Left lung (tissue), 14 donors: ENCODE measurements at places on chromosomes 3 and 15.

DNA sequence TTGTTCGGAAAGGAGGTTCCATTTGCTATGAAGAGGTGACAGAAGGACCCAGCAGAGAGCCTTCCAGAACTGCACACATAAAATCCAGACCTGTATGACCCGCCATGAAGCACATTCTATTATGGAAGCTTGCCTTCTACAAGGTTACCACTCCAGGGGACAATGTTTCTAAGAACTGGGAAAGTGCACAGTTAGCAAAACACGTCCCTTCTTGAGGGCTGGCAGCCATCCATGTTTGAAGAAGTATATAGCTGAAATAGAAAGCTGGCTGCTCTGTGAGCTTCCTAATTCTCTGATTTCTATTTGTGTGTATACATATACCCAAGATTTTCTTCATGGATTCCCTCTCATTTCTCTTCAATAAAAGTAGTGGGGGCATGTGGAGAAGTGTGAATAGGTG, 74.6 kb downstream of the CNTN3 start:
- DNase-seq = no peak

GRCh38 chr3:56593455-56594158, 36.6 kb downstream of the CCDC66 start:
- no peak for DNase-seq

DNA sequence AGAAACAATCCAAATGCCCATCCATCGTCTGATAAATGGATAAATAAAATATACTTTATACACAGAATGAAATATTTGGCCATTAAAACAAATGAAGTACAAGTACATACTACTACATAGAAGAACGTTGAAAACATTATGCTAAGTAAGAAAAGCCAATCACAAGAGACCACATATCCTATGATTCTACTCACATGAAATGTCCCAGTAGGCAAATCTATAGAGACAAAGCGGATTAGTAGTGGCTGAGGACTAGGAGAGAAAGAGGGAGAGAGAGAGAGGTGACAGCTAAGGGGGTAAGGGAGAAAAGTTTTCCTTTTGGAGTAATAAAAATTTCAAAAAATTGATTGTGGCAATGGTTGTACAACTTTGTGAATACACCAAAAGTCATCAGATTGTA, 147.0 kb downstream of the GREM1 start:
- no peak for DNase-seq

GRCh38 chr3:13748276-13748879, 131.5 kb downstream of the WNT7A start:
- DNase-seq = no peak

DNA sequence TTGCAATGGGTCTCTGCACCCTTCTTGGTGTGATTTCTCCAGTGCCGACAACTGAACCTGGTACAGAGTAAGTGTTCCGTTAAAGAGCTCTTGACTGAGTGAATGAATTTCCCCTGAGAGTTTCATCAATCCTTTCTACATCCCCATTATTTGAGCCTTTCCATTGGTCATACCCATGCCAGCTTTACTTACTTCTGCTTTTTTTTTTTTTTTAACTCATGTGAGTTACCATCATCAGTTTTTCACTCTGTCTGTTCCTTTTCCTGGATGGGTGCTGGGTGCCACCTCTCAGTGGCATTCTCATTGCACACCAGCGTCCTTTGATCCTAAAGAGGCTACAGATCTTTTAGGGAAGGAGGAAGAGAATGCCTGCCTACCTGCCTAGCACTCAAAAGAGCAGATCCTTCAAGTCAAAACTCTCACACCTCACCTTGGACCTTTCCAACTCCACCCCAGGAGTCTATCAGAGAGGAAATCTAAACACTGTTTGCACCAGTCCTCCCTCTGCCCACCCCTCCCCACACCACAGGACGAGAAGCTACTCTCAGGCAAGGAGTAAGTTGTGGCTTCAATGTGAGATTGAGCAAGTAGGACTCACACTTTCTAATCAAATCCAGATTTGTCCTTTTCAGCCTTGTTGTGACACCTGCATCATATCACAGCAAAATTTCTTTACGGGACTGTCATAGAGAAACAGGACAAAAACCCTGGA, 13.1 kb upstream of the USP3 start:
- no peak for DNase-seq
